ENCODE measurements at places on chromosomes 7 and 10.

DNA sequence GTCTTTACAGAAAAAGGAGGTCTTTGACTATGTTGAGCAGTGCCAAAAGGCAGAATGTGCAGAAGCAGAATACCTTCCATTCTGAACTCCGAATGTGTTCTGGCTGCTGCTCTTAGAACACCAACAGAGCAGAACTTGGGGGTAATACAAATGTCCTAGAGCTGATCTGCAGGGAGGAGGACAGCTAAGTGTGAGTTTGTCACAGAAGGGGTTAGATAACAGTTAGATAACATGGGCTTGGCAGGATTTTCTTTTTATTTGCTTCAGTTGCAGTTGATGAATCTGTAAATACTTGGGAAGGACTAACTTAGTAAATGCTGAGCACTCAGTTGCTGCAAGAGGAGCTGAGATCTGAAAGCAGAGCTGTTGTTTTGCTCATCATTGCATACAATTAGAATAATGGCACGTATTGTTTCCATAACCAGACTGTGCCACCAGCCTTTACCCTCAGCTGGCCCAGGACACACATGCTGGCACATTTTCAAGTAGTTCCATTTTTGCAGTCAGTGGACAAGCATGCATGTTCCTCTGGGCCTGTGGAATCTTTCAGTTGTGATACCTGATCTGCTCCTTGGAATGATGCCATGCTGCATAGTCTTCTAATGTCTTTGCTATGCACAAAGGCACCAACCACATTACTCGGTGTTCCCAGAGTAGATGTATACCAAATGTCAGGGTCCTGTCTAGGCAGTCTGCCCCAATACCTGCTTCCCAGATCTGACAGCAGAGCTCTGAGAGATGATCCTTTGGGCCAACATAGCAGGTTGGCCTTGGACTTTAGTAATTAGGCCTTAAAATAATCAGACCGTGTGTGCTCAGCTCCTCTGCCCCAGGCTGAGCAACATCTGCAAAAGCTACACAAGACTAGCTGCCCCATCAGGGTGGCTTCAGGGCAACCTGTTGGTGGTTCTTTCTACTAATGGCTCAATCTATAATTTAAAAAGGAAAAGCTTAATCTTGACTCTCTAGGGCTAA is 55.7 kb downstream of the GSDME start:
- no peak for DNase-seq

GRCh38 chr7:90777465-90777864 is 181.3 kb downstream of the CDK14 start:
- DNase-seq: no peak

GRCh38 chr7:80231707-80232106 is 97.1 kb downstream of the GNAI1 start:
- no peak for DNase-seq

GRCh38 chr10:77630507-77630848 is 7.1 kb downstream of the KCNMA1 start:
- DNase-seq: no peak

DNA sequence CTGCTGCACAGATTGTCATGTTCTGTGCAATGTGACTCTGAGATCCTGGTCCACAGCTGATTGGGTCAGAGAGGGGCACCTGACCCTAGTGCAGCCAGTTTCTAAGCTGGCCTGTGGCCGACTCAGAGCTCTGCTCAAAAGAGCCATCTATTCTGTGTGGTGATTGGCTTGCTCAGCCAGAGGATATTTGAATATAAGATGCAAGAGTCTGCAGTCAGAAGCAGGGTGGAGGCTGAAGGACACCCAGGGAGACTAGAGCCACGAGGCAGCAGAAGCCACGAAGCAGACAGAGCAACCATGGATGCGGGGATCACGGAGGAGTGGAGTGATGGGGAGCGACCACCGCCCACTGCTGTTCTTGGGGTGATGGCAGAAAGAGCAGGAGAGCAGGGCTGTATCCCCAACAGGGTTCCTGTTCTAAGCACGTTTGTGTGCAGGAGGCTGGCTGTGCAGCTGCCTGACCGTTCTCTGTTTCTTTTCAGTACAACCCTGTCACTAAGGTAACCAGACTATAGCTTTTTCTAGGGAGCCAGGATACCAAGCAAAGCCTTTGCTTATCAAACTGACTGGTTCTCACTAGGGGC is 19.5 kb upstream of the RHEB start:
- peak; percentile 21 for DNase-seq

Measured in NCI-H187 (cell line).